ENCODE measurements at places on chromosomes 1 and 21.

DNA sequence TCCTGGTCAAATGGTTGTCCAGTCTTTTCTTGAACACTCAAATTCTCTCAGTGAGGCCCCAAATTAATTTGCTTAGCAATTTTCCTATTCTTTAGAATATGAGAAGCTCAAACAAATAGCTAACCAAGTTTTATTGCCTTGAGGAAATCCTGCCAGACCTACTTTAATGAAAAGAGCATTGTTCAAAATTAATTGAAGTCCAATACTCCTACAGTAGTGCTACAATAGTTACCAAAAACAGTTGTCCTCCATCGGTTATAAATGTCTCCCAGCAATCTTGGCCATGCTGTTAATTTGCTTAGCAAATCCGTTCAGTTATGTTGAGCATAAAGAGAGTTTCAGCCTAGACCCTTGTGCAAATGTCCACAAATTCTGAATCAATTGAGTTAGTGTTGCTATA lies 112.9 kb downstream of the MAB21L3 start:
- DNase-seq, result no peak

GRCh38 chr1:42000766-42001165 lies 82.0 kb upstream of the HIVEP3 start:
- DNase-seq, result no peak

- DNase-seq, result no peak
Measured at GRCh38 chr1:174883409-174883808, 116.3 kb upstream of the CACYBP start.

GRCh38 chr21:42346441-42346840 lies 4.4 kb downstream of the TFF2 start:
- DNase-seq, result no peak

DNA sequence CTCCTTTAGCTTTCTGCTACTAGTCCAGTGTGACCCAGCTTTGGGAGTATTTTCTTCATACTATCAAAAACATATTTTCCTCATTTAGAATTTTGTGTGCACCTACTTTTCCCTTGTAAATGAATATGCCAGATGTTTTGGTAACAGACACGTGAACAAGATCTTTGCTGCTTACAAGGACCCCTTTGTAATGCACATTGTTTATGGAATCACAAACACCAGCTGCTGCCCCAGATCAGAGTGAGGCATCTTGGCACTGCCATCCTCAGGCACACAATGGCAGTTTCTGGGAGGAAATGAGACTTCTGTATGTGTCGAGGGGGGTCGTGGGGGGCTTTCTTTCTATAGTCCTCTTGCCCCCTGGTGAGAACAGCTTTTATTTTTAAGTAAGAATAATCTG lies 115.7 kb downstream of the RGL1 start:
- no peak for DNase-seq
